ENCODE measurements at places on chromosomes 11 and 22.

DNA sequence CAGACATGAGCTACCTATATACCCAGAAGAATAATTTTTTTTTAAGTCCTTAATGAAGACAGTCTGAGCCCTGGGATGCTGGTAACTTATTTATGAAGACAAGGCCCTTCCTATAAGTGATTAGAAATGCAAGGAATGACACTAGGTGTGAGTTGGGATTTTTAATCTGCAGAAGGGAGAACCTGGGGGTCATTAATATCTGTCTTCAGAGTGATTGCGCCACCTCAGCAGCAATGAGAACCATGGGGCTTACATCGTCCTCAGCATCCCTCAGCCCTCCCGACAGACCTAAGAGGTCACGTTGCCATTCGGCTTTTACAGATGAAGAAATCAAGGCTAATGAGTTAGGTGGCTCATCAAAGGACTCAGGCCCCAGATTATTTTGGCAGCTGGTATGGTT is 55.6 kb downstream of the MCM5 start:
- DNase-seq, result no peak

DNA sequence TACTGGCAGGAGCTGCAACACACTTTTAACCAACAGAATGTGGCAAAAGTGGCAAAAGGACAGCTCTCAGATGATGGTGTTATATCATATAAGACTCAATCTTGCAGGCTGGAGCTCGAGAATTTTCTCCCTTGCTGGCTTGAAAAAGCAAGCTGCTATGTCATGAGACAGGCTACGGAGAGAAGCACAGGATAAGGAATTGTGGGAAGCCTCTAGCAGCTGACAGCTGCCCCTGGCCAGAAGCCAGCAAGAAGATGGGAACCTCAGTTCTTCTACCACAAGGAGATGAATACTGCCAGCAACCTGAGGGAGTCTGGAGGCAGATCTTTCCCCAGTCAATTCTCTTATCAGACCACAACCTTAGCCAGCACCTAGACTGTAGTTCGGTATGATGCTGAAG is 24.6 kb downstream of the FXYD6 start:
- DNase-seq, result no peak

- DNase-seq, result no peak
Measured at GRCh38 chr11:107683807-107684206, 28.0 kb downstream of the SLN start.

DNA sequence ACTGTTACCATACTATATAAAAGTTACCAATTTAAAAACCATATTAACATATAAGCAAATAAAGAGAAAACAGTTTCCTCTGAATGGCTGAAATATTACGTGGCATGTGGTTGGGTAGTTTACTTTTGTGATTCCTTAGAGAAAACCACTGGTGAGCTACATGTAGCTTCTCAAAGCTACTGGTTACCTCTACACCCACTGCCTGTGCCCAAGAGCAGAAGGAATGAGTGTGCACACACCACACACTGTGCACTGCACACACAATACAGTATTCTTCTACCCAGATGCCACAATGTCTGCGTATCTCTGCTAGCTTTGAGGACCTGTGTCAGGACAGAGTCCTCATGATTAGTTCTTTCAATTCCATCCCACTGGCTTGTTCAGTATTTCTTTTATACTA is 25.5 kb upstream of the YPEL1 start:
- DNase-seq, result no peak

GRCh38 chr11:26027887-26028286 is 304.0 kb upstream of the ANO3 start:
- DNase-seq, result no peak

GRCh38 chr11:42462558-42463310 is 849.1 kb upstream of the API5 start:
- DNase-seq, result no peak

- no peak for DNase-seq
Measured at GRCh38 chr11:75272821-75273301, 32.3 kb downstream of the TPBGL start.

GRCh38 chr11:12165237-12165875 is 55.0 kb downstream of the MICAL2 start:
- DNase-seq, result no peak

DNA sequence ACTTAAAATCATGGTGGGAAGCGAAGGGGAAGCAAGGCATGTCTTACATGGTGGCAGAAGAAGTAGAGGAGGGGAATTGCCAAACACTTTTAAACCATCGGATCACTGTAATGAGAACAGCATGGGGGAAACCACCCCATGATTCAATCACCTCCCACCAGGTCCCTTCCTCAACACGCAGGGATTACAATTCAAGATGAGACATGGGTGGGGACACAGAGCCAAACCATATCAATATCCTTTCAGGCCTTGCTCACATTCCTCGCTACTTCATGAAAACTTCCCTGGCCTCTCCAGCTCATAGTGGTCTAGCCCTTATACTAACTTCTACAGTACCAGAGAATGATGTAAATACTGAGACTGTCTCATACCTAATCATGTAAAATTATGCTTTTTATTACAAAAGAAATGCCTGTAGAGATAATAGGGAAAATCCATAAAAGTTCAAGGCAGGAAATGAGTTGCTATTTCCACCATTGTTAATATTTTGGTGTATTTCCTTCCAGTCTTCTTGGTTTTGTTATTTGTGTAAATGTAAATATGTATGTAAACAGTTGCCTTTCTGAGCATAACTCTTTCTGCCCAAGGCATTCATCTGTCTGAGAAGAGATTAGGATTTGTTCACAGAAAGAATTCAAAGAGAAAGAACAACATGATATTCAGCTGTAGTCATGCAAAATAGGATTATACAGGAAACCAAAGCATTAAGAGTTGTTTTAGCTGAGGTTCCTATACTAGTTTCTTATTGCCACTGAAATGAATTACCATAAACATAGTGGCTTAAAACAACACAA is 104.3 kb upstream of the LDLRAD3 start:
- DNase-seq, result no peak

GRCh38 chr11:18295316-18295715 is 26.6 kb downstream of the HPS5 start:
- no peak for DNase-seq

DNA sequence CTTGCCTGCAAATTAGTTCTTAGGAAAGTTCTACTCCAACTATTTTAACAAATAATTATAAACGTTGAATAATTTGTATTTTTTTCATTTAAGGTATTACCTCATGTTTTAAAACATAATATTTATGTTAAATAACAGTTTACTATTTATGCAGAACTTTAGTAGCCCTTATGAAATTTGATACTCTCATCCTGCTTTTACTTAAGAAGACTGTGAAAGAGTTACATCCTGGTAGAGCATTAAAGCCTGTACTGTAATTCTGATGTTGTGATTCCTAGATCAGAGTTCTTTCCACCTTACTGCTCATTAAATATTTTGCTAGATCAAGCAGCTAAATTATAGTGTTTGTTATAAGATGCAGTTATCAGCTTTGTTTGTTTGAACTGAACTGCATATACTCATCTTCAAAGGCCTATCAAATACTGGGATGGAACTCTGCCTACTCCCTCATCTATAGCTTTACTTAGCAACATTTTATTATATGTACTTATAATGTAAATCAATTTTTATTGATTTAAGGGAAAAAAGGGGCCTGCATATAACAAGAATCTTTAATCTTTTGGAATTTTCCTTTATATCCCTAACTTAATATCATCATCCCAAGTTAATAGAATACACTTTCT is 304.2 kb downstream of the DYNC2H1 start:
- no peak for DNase-seq

DNA sequence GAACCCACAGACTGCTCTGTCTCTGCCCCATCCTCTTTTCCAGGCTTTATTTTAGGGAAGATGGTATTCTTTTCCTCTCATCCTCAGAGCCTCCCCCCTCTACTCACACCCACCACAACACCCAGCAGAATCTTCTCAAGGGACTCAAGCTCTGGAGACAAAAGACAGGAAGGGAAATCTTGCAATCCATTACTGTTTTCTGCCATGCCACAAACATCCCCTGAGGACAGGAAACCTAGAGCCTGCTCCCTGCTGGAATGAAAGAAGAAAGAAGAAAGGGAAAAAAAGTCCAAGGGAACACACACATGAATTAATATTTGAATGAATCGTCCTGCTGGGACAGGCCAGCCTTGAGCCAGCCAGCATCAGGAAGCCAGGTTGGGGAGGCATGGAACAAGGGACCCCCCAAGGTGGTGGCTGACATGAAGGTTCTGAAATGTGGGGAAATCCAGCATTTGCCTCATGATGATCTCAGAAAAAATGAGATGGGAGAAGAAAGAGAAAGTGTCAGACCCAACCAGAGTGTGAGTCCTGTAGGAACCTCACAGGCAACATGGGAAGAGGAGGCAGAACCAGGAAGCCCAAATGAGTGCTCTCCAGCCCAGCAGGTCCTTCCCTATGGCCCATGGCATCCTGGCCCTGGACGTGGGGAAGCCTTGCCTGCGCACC is 34.0 kb downstream of the SLCO2B1 start:
- no peak for DNase-seq

GRCh38 chr11:44450295-44450932 is 115.0 kb upstream of the CD82 start:
- no peak for DNase-seq

DNA sequence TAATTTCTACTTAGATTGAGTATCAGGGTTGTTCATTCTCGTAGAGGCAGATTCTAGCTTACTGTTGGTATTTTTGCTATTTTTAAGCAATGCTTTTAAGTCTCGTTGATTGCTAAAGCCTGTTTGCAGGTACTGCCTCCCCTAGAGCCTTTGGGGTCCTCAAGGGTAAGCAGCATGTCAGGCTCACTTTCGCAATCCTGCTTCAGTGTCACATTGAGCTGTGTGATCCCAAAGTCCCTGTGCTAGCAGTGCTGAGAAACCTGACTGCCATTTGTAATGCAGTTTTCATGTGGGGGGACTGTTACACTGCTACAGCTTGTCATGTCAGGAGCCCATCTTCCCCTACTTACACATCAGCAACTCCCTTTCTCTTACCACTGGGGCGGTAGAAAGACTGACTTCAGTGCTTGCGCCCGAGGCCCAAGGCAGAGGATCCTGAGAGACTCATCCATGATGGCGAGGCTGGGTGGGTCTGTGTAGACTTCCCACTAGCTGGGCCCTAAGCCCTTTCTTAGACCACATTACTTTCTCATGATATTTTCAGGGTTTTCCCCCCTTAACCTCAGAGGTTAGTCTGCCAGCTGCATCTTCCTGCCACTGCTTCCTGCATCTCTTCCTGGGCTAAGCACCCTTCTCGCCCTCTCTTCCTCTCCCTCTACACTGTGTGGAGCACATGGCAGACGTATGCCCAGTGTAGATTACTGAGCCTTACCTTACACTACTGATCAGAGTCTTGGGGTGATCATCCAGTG is 40.8 kb upstream of the ST14 start:
- peak; percentile 34 for DNase-seq

DNA sequence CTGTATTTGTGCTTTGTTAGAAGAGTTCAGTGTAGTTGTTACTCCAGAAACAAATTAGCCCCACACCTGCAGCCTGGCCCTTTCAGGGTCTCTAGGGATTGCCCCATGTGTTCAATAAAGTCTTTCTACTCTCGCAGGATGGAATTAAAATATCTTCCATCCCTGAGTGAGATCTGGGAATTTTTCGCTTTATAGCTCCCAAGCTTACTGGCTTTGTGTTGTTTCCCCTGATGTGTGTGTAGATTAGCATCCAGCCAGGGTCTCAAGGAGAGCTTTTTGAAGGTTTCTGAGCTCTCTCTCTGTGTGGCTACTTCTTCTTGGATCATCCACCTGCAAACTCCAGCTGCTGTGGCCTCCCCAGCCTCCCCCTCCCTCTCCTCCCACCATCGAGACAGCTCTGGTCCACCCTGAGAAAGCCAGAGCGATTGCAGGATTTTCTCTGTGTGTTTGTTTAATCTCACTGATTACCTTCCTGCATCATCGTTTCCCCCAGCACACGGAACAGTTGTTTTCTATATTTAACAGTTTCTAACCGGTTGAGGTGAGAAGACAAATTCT is 553.5 kb downstream of the TBC1D22A start:
- no peak for DNase-seq

DNA sequence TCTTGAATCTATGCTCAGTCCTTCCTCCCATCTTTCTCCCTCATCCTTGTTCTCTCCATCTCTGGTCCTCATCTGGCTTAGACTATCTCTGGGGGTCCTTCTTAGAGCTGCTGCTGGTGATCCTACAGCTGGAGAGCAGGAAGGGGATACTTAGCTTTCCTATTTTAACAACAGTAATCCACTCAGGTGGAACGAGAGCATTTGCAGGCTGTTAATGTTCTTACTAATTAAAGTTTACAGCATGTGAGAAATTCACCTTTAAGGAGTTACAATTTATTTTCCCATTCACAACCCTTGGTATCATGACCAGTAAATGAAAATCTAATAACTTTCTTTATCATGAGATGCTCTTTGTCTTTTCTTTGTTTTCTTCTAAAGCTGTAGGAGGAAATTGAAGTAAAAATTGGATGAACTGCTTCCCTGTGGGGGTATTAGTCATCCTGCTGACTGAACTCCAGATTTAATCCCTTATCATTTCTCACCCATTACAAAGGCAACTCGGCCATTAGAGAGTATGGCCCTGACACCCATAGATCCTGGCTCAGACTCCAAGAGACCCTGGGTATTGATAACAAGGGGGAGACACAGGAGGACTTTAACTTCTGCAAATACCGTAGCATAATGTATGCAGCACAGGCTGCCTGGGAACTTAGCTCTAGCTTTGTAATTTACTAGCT is 37.6 kb upstream of the MTNR1B start:
- no peak for DNase-seq

DNA sequence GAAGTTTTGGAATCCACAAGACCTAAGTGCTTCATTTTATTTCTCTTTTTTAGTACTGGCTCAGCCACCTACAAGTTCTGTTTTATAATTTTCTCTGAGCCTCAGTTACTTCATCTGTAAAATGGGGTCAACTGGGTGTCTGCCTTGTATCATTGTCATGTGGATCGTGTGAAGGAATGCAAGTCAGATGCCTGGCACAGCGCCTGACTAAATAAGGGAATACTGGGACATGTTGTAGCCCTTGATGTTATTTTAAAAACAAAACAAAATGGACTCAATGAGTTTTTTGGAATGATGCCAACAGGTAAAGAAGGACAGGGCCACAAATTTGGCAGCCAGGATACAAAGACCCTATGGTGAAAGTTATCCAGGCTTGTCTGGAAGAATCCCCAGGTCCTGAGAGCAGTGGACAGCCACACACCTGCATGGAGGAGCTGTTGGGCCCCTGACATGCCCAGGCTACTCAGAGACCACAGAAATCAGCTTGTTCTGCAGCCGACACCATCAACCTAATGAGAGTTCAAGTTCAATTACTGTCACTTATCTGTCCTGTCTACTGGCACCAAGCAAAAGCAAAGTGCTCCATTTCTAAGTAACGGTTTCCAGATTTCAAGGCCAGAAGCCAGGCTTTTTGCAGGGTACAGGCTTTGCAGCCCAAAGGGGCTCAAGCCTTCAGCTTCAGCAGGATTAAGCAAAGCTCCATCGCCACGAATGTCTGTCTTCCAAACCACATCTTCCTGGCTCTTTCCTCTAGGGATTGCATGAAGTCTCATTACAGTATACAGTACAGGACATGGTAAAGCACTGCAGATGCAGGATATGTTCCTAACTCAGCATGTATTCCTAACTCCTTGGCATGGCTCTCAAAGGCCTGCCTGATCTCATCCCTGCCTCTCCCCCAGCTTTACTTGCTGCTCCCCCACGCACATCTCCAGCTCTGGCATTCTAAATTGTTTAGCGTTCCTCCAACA is 18.4 kb downstream of the DKK3 start:
- DNase-seq, result no peak

GRCh38 chr22:41752011-41752970 is 48.2 kb upstream of the CCDC134 start:
- DNase-seq, result no peak

- DNase-seq, result no peak
Measured at GRCh38 chr22:28430466-28431025, 249.1 kb downstream of the TTC28 start.

- DNase-seq, result no peak
Measured at GRCh38 chr22:44496844-44497217, 1.2 kb downstream of the RTL6 start.

- DNase-seq, result no peak
Measured at GRCh38 chr22:46124383-46125144, 25.8 kb upstream of the PPARA start.

Data from CD4-positive, alpha-beta T cell treated with Interleukin-6 for 4 hours (primary cell).